Stimulated activated effector memory CD8-positive, alpha-beta T cell treated with anti-CD3 and anti-CD28 coated beads, Interleukin-12 subunit alpha, Interleukin-12 subunit beta, amount 100 ng/mL, for 72 hours (primary cell): ENCODE measurements at places on chromosomes 12 and 14.

GRCh38 chr12:94863321-94864035 is 140.0 kb downstream of the NDUFA12 start:
- DNase-seq: no peak

DNA sequence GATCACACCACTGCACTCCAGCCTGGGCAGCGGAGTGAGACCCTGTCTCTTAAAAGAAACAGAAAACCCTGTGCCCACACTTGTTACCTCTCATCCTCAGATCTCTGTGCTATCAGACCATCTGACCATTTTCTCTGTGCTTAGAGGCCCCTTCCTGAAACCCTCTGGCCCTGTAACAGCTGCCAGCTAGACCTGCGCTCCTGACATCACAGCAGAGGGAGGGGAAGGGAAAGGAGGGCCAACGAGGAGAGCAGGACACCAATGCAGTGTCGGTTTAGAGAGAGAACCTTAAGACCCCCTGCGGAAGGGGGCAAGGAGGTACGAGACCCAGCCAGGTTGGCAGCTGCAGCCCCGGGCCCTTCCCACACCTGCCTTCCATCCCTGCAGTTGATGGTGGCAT is 42.4 kb downstream of the SLC8B1 start:
- no peak for DNase-seq

DNA sequence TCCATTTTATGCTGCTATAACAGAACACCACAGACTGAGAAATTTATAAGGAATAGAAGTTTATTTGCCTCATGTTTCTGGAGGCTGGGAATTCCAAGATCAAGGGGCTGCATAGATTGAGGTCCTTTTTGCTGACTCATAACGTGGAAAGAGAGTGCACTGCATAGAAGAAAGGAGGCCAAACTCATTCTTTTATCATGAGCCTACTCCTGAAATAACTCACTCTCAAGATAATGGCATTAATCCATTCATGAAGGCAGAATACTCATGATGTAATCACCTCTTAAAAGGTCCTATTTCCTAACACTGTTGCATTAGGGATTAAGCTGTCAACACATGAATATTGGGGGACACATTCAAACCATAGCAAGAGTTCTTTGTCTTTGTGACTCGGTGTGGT is 60.0 kb upstream of the FBXO33 start:
- no peak for DNase-seq

GRCh38 chr12:86719381-86719780 is 463.2 kb upstream of the MGAT4C start:
- no peak for DNase-seq

GRCh38 chr14:74568911-74569310 is 43.1 kb downstream of the LTBP2 start:
- DNase-seq: no peak

GRCh38 chr12:5088586-5089264 is 45.0 kb downstream of the KCNA5 start:
- no peak for DNase-seq

- no peak for DNase-seq
Measured at GRCh38 chr12:44317651-44318126, 481.8 kb downstream of the TMEM117 start.

DNA sequence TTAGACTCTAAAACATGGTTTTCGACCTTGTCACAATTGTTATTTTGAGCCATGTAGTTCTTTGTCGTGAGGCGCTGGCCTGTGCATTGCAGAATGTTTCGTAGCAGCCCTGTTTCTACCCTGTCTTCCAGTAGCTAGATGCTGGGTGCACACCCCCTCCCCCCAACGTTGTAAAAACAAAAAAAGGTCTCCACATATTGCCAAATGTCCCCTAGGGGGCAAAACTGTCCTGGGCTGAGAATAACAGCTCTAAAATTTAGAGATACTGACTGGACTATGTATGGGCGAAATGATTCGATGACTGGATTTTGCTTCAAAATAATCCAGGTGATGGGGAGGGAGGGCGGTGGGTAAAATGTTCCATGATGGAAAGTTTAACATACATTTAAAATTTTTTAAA is 126.1 kb upstream of the FUT8 start:
- peak; percentile 59 for DNase-seq

DNA sequence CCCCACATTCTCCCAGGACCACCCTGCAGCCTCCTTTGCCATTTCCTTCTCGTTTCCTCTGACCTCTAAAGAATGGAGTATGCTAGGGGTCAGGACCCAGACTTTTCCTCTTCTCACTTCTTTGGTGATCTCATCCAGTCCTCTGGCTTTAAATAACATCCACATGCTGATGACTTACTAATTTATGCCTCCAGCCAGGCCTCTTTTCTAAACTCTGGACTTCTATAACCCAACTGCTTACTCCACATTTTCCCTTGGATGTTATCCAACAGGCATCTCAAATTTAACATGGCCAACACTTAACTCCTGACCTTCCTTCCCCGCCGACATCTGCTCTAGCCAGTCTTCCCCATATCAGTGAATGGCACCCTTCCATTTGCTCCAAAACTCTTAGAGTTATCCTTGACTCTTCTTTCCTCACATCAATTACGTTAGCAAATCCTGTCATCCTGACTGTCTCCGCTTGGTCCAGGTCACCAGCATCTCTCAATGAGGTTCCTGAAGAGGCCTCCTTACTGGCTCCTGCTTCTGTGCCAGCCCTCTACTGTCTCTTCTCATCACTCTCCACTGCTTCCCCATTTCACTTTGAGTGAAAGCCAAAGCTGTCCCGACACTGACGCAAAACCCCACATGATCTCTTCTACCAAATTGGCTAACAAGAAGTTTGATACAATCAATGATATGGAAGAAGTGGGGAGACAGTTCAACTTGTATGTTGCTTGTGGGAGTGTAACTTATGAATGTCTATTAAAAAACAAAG is 42.7 kb downstream of the TMBIM6 start:
- no peak for DNase-seq

DNA sequence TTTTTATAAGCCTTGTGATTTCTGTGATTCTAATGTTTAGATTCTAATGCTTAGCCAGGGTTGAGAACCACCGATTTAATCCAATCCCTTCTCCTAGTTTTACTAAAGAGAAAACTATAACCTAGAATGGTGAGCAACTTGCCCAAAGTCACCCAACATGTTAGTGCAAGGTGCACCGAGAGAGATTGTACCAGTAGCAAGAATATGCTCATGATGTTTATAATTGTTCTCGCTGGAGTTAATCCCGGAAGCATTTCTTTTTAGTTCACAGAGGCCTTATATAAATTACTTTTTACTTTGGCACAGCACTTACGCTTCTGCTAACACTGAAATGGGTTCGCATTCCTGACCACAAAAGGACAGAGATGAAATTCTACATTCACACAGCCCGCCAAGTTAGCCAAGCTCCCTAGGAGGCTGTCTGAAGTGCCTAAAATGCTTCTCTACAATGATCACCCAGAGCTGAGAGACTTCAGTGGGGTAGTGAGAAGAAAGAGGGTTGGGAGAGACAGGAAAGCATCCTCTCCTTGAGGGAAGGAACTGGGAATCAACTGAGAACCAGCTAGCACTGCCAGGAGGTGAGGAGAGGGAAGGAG is 579 bp upstream of the BLOC1S1 start:
- no peak for DNase-seq

- DNase-seq: no peak
Measured at GRCh38 chr12:95390932-95391331, 83.0 kb upstream of the METAP2 start.

DNA sequence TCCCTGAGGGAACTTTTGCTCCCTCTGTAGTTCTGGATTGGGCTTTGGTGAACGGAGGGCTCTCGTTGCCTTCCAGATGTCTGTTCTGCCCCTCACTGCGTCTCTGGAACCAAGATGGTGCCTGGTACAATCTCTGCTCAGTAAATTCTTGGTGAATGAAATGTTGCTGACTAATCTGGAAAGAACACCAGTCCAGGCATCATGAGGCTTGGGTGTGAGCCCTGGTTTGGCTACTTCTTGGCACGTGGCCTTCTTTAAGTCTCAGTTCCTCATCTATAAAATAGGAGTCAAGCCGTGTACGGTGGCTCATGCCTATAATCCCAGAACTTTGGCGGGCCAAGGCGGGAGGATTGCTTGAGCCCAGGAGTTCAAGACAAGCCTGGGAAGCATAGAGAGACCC is 4.3 kb downstream of the HHIPL1 start:
- no peak for DNase-seq

GRCh38 chr14:93369713-93370266 is 22.8 kb downstream of the COX8C start:
- DNase-seq: no peak

DNA sequence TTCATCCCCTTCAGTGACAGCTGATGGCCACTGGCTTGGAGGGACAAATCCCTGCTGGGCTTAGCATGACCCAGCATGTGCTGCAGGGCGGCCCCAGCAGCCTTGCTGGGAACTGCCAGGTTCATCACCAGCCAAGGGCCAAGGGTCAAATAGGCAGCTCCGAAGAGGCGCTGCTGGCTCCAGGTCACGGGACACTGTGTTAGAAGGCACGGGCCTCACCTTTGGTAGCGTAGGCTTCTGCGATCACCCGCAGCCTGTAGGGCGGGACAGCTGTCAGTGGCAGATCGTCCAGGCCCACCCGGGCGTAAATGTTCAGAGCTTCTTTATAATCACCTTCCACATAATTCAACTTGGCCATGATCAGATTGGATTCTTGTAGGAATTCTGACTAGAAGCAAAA is 35.7 kb downstream of the TTC7B start:
- no peak for DNase-seq
